ENCODE measurements at places on chromosomes 5 and 9.

- no peak for DNase-seq
Observed at GRCh38 chr5:165525271-165525670, 2019.9 kb downstream of the MAT2B start.

DNA sequence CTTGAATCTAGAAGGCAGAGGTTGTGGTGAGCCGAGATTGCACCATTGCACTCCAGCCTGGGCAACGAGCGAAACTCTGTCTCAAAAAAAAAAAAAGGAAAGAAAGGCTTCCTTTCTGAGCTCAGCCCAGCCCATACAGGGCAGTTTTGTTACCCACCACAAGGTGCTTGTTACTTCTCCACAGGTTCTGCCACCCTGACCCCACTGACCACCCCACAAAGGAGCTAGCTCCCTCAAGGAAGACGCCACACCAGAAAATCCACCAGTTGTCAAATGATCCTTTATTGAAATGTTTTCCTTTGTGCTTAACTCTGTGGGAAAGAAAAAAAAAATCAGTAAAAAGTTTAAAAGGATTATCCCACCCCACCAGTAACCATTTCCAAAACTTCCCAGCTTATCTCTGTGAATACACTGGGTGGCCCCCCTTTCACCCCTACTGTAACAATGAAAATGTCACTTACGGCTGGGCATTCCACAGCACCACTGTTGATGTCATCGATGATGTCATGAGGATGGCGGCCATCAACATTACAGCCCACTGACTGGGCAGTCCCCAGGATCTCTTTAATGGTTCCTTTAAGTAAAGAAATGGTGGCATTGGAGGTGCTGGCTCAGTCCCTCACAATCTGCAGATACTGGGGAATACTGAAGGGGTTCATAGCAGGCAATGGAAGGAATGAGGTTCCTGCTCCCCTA, 3.6 kb downstream of the RPL12 start:
- no peak for DNase-seq

DNA sequence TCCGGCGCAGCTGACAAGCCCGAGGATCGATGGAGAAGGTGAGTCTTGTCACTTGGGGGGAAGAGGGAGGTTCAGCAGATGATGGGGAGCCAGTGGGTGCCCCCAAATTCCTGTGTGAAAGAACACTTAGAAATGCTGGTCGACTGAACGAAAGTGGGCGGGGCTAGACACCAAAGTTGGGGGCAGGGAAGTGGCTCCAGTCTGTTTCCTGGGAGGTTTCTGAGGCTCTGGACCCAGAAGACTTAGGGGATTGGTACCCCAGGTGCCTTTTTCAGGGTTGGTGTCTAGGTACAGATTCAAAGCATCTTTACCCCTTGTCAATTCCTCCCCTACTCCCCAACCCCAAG, 278.6 kb downstream of the ZSWIM6 start:
- no peak for DNase-seq

DNA sequence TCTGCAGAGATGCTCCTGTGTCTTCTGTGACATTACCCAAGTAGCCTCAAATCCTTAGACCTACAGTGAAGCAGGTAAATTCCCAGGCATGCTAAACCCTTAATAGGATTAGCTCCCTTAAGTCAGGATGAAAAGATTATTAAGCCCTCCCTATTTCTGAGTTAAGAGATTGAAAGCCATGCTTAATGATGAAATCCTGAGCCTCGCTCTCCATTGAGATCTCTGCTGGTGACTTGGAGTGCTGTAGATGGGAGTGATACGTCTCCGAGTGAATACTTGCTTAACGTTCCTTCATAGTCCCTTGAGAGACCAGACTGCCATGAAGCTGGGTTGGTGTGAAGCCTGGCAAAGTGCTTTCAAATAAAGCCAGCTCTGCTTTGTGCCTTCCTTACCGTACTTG, 34.2 kb downstream of the AOPEP start:
- no peak for DNase-seq

DNA sequence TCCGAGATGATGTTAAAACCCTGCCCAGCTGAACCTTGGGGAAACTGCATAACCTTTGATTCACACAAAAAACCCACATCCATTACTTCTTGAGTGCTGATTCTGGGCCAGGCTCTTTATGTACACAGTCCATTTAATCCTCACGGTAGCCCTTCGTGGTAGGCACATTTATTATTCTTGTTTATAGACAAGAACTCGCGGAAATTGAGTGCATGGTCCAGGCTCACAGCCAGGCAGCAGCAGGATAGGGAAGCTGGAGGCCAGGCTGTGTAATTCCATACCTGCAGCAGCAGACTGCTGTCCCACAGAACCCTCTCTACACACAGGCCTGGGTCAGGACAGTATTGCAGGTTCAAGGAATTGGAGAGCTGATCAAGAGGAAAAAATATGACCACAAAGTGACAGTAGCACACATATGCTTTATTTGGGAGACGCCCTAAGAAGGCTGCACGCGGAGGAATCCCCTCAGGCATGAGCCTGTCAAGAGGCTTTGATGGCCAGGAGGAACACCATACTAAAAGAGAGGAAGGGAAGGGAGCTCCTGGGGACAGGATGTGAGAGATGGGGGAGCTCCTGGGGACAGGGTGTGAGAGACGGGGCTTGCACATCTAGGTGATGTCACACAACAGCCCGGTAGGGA, 28.4 kb upstream of the FAM120A start:
- DNase-seq = no peak

- DNase-seq = no peak
Observed at GRCh38 chr5:150672237-150672883, 11.3 kb downstream of the MYOZ3 start.

- DNase-seq = no peak
Observed at GRCh38 chr5:14445013-14445412, 136.6 kb upstream of the OTULINL start.

DNA sequence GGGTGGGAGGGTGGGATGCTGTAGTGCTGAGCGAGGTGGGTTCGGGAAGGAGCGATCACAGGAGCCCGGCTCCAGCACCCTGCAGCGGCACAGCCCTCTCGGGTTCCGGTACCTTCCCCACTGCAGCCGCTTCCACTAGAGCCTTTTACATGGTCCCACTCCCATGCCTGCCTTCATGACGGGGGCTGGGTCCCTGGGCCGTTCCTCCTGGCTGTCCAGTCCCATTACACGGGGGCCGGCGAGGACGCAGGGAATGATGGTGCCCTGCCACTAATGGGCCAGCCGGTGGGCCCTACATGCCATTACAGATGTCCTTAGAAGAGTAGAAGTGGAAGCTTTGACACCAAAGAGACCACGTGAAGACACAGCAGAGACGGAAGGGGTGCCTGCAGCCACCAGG, 104.6 kb upstream of the PPP1R26 start:
- DNase-seq = no peak

DNA sequence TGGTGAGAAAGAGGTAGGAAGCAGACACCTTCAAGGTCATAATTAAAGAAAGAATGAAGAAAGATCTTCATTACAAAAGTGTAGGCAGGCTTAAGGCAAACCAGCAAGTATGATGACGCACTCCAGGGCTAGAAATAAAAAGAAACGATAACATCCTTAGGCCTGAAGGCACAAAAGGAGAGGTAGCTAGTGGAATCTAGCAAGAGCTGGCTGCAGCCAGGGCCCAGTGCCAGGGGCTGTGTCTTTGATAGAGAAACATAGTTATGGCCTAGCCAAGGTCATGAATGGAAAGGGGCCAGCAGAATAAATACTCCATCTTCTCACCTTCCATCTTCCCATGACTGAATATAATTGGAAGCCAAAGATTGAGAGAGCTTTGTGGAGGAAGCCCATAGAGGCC, 6.8 kb upstream of the SH3TC2 start:
- DNase-seq = no peak

DNA sequence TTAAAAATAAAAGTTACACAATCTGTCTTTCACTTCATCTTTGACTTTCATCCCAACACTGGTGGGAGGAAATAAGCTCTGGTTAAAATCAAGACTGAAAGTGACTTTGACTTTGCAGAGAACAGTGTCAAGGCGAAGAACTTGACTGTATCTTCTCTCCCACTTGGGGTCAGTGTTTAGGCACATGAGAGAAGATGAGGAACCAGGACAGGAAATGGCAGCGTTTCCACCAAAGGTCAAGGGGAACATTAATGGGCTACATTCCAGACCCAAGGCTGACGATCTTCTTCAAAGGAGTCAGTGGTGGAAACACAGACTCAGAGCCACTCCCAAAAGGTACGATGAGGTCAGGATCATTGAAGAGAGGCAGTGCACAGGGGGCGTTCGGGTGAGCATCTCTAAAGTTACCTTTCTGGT, 409.5 kb downstream of the ARHGEF28 start:
- peak; percentile 56 for DNase-seq

- no peak for DNase-seq
Observed at GRCh38 chr5:174356536-174356935, 311.0 kb downstream of the NSG2 start.

- no peak for DNase-seq
Observed at GRCh38 chr9:69389437-69389995, 64.5 kb downstream of the ENTREP1 start.

- DNase-seq = no peak
Observed at GRCh38 chr5:50867140-50867539, 200.7 kb downstream of the PARP8 start.

DNA sequence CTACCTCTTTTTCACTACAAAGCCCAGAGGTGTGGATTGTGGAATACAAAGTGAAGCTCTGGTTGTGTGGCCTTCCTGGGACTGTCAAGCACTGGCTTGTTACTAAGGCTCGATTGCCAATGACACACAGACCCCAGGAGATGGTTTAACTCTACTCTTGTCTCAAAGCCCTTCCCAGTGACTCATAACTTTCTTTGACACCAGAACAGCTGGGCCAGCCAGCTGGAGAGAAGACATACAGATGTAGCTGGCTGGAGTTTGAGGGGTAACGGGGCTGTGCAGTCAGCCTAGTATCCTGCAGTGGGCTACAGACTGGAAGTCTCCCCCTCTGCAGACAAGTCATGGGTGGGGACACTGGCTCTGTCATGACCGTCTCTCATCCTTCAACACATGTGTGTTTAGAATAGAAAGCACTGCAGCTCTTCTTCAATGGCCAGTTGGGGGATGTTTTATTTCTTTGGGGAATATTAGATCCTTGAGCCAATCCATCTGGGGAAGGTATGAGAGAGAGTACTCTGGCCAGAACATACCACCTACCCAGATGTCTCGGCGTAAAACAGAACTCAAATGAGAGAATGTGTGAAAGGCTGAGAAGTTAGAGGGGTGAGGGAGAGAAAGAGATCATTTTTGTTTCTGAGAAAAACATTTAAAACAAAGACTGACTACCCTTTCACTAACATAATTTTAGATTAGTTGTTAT, 53.3 kb downstream of the SEMA6A start:
- DNase-seq = peak; percentile 85

DNA sequence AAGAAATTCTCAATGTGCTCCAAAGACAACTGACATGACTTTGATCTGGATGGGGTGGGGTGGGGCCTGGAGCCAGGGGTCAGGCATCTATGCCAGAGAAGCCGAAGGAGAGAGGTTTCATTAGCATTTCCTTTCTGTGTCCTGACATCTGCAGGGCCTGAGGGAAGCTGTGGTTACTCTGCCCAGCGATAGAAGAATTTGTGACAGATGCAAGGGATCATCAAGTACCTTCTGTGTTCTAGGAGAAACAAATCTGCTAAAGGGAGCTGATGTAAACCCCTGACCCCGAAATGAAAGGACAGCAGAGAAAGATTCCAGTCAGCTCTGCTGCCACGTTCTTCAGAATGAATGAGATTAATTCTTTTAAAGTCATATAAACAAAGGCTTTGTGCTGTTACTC, 335.7 kb downstream of the PRELID2 start:
- no peak for DNase-seq

DNA sequence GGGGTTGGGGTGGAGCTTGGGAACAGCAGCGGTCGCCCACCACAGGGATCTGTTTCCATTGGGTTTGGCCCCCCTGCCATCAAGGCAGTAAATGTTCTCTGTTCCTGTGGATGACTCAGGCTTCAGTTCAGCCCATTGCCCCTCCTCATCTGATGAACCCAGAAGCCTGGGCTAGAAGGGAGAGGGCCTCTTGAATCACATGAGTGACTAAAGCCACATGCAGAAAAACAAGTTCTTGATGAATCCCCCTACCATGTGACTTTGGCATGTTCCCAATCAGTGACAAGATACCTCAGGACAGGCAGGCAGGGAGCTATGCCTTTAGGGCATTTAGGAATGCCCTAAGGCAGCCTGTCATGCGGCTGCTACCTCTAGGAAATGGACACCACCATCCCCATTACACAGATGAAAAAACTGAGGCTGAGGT, 2.5 kb downstream of the SH3PXD2B start:
- no peak for DNase-seq

DNA sequence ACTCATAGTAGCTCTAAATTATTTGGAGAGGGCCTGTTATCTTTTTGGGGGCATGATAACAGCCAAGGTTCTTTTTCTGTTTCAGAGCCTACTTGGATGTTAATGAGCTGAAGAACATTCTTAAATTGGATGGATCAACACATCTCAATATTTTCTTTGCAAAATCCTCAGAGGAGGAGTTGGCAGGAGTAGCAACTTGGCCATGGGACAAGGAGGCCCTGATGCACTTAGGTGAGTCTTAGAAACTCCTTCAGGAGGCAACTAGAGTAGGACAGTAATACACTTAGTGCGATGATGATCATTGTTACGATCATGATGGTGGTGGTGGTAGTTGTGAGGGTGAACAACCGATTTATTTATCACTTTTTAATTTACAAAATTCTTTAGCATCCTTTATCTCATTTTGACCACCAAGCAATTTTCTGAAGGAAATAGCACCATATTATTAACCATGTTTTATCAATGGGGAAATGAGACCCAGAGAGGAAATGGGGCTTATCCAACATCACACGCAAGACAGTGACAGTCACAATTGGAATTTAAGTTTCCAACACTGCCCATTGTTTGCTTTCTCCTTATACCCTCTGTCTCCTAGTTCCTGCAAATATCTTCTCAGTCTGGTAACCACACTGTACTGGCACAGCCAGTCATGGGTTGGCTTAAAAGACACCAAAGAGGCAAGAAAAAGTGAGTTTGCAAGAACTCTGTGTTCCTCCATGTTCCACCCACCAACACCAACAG, 54.0 kb downstream of the PAPPA start:
- DNase-seq = no peak

DNA sequence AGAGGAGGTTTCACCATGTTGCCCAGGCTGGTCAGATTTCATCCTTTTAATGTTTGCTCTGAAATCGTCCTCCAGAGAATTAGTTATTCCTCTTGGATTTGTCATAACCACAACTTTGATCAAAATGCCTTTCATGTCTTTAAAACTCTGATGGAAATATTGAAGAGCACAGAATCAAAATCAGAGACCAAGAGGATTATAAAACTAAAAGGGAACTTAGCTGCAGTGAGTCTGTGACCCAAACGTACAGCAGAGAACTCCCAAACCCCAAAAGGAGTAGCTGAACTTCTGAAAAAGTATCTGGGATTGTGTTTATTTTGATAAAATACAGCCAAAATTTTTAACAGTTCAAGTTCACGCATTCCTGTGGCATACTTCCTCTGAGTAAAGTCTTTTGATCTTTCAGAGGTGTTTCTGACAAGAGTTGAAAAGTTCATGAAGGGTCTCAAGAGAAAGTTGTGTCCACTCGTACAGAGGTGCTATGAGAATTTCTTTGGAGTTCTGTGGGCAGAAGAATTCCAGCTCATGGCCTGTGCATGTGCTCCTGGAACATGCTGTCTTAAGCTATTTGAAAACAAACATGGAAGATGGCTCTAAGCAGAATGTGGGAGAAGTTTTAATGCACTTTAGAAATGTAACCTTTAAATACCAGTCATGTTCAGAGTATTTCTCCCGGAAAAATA, 124.0 kb downstream of the ESM1 start:
- no peak for DNase-seq

GRCh38 chr5:131684595-131684994, 49.6 kb upstream of the RAPGEF6 start:
- DNase-seq = no peak

All from NCI-H446 treated with DMSO at 0.1 percent for 48 hours (cell line).